ENCODE measurements at places on chromosomes 5 and 9.

GRCh38 chr9:18109675-18110074 lies 364.3 kb upstream of the ADAMTSL1 start:
- DNase-seq, result no peak

GRCh38 chr9:107363516-107364152 lies 80.6 kb downstream of the RAD23B start:
- no peak for DNase-seq

- no peak for DNase-seq
Observed at GRCh38 chr9:33043671-33044070, 18.6 kb downstream of the DNAJA1 start.

GRCh38 chr5:69367697-69368279 lies 1.5 kb downstream of the AK6 start:
- DNase-seq, result no peak

DNA sequence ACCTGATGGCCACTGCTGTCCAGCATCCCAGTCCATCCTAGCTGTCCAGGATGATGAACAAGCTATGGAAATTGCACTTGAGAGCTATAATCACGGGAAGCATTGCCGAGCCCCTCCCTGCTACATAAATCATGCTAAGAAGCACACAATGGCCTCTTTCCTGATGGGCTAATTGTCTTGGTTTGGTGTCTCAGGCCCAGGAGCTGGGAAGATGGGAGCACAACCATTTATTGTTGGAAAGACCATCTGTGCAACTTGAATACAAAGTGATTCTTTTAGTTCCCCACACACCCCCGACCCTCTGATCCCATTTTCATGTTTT lies 80.4 kb downstream of the RGS3 start:
- DNase-seq, result no peak

- DNase-seq, result no peak
Observed at GRCh38 chr9:132673355-132673754, 3.1 kb downstream of the GTF3C4 start.

DNA sequence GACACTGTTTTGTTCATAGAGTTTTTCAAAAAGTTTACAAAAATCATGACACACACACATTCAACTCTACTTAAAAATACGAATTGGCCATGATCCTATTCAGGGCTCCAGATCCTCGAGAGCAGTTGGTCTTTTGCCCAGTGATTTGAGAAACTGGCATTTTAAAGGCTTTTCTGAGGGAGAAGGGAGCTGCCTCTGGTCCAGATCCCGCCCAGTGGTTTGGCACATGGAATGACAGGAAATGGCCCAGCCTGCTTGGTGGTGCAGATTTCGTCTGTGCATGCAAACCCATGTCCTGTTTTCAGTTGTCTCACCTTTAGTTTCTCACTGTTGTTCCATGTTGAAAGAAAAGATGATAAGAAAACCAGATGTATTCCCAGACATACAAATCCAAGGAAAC lies 3.6 kb downstream of the CAMK4 start:
- no peak for DNase-seq

DNA sequence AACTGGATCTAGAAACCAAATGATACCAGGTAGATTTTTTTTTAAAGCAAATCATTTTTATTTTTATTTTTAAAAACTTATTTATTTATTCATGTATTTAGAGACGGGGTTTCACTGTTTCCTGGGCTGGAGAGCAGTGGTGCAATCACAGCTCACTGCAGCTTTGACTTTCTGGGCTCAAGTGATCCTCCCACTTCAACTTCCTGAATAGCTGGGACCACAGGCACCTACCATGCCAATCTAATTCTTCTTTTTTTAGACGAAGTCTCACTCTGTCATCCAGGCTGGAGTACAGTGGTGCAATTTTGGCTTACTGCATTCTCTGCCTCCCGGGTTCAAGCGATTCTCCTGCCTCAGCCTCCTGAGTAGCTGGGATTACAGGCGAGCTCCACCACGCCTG lies 41.3 kb upstream of the CDK20 start:
- DNase-seq, result no peak

- no peak for DNase-seq
Observed at GRCh38 chr9:99419070-99419469, 197.0 kb downstream of the SEC61B start.

DNA sequence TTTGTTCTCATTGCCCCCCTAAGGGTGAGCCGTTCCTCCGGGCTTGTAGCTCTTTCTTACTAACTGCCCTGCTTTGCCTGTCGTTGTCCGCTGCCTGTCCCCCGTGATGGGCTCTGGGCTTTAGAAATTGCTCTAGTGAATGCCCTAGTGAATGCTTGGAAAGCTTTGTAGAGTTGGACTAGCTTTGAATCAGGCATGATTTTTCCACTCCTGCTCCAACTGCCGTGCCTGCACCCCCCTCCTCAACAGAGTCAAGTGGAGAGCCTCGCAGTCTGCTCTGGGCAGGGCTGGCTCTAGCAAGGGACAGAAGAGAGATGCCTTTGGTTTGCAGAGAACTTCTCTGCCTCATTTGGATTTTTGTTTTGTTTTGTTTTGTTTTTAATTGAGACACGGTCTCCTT lies 46.8 kb upstream of the DAB2IP start:
- DNase-seq, result no peak

- peak; percentile 8 for DNase-seq
Observed at GRCh38 chr5:14901462-14902051, 30.0 kb upstream of the ANKH start.

GRCh38 chr9:11874414-11874813 lies 818.8 kb upstream of the TYRP1 start:
- DNase-seq, result no peak

DNA sequence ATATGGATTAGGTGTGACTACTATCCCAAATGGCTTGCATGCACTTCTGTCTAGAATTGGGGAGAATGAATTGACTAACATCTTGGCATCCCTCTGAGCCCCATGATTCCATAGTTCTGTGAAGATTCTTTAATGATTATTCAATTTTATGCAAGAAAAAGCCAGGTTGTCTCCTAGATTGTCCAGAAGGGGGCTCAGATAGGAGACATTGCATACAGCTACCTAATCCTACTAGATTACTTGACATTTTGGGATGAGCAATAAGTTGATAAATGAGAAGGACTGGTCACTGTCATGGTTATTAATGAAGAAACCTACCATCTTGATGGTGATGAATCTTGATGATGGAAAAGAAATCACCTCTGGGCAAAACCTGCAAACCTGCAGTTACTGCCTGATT lies 117.0 kb downstream of the CARTPT start:
- DNase-seq, result no peak

DNA sequence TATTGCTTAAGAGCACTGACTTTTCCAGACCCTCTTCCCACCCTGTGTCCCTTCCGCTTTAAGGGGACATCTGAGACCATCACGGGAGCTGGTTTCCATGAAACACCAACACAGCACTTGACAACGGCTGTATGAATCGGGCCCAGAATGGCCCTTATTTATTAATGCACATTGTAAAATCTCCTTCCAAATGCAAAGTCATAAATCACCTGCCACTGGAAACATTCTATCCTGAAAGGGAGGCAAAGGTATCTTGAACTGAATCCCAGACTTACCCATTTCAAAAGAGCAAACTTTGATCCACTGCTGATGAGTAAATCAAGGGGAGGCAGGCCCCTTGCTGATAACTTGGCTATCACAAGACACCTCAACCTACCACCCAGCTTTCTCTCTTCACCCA lies 37.4 kb downstream of the SHB start:
- no peak for DNase-seq
